ENCODE measurements at places on chromosomes 6 and 20.
A peak's percentile ranks its signal among the peaks of the same experiment; 100 is the strongest.

DNA sequence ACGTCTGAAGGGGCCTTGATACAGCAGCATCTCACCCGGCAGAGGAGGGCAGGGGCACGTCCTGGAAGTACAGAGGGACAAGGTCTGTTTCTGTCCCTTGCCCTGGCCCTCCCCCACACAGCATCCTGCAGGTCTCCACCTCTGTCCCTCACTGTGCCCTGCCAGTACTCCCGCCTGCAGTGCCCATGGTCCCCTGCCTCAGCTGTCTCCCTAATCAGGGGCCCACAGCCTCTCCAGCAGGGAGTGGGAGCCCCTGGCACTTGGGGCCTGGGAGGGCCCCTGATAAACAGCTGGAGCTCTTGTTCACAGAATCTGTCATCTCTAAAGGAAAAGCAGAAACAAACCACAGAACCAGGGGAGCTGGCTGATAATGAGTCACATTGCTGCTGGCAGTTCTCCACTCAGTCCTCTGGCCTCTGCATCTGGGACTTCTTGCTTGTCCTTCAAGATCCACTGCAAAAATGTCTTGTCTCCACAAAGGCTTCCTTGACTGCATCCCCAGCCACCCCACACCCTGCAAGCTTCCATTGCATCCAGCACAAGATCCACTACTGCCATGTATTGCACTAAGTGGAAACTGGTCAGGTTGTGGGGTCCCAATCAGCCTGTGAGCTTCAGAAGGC is 33.2 kb upstream of the TAF8 start:
- DNase-seq = peak; percentile 12

DNA sequence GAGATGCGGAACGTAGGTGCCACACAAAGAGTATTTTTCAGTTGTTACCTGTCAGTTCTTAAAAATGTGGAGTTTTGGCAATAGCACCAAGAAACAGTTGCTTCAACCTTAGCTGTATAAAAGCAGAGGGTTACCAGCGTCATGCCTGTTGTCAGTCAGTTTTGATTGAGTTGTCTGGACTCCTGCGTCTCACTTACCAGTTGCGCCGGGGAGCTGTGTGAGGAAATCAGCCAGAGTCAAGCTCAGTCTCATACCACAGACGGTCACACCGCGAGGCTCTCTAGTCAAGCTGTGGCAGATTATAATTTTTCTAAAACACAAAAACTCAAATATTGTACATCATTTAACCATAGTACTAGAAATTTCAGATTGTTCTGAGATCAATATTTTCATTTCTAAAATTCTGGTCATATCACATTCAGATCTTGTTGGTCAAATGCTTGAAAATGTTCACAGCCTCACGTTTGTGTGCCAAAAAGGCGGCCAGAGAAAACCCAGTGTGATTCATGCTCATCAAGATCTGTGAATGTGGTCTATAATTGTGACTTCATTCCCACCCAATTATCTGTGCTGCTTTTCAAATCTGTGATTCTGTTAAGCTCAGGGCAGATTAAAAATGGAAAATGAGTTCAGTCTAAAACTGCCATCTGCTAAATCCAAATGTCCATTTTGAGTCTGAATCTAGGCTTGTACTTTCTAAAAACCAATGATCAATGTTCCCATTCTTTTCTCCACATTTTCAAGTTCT is 37.5 kb downstream of the SASH1 start:
- no peak for DNase-seq

- DNase-seq = no peak
Measured at GRCh38 chr20:51960047-51960675, 157.8 kb upstream of the SALL4 start.

GRCh38 chr20:21613512-21613911 is 92.0 kb upstream of the PAX1 start:
- DNase-seq = no peak

GRCh38 chr6:20827798-20828197 is 293.5 kb downstream of the CDKAL1 start:
- peak; percentile 70 for DNase-seq

GRCh38 chr6:133973109-133973971 is 20.3 kb downstream of the TBPL1 start:
- DNase-seq = no peak

GRCh38 chr6:15549371-15549770 is 113.5 kb downstream of the DTNBP1 start:
- no peak for DNase-seq

- DNase-seq = no peak
Measured at GRCh38 chr6:40722091-40722490, 134.9 kb upstream of the LRFN2 start.

GRCh38 chr20:47181056-47181862 is 175.2 kb downstream of the ZMYND8 start:
- DNase-seq = no peak

DNA sequence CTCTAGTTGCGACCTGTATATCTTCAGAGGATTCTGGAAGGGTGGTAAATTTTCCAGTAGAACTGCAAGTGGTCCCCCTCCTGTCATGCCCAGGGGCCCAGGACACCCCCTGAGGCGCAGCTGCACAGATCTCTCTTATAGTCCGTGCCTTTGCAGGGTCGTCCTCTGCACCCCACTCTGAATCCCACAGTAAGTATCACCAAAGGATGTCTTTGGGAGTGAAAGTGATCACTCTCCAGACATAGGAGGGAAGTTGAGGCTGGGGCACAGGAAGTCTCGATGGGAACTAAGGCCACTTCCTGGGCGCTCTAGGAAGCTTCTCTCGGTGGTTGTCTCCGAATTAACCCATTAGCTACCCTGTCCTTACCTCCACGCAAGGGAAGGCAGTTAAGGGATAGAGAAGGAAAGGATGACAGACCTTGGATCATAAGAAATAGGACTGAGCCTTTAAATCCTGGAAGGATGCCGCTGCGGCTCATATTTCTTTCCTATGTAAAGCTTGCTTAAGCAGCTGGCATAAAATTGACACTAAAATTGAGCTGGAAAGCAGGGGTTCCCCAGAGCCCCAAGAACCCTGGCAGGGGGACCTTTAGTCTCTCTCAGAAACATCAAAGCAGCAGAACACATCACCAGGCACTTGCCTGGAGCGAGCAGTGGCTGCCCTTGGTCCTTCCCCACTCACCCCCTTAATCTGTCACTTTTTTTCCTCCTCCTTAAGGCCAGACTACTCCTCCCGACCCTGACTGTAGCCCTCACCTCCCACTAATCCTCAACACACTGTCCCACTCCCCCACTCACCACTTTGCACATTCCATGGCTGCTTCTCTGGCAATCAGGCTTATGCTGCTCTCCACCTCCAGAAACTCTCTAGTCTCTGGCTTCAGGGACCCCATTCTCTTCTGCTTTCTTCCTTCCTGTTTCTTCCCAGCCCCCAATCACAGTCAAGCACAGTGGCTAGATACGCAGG is at the start of gene ZKSCAN4:
Gene ZKSCAN4, minus strand, starts transcription at position 261 of the 967 bp plus-strand sequence. CDS start 289 bp downstream, outside the sequence.
- peak; percentile 82 for DNase-seq

DNA sequence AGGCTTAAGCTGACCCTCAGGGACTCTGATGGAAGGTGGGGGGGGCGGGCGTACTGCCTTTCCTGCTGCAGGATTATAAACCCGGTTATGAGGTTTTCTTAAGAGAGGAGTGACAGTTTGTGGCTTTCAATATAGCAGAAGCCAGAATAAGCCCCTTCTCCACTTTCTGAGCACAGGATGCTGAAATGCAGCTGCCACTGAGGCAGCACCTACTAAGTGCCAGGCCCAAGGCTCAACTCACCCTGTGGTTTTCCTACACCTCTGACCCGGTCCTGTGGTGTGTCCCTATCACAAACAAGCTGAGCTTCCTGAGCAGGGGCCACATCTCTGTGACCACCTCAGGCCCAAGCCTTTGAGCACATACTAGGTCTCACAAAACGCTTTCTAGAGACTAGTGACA is 59.6 kb upstream of the NFATC2 start:
- DNase-seq = no peak

GRCh38 chr6:3316331-3316730 is 57.6 kb downstream of the PSMG4 start:
- no peak for DNase-seq

DNA sequence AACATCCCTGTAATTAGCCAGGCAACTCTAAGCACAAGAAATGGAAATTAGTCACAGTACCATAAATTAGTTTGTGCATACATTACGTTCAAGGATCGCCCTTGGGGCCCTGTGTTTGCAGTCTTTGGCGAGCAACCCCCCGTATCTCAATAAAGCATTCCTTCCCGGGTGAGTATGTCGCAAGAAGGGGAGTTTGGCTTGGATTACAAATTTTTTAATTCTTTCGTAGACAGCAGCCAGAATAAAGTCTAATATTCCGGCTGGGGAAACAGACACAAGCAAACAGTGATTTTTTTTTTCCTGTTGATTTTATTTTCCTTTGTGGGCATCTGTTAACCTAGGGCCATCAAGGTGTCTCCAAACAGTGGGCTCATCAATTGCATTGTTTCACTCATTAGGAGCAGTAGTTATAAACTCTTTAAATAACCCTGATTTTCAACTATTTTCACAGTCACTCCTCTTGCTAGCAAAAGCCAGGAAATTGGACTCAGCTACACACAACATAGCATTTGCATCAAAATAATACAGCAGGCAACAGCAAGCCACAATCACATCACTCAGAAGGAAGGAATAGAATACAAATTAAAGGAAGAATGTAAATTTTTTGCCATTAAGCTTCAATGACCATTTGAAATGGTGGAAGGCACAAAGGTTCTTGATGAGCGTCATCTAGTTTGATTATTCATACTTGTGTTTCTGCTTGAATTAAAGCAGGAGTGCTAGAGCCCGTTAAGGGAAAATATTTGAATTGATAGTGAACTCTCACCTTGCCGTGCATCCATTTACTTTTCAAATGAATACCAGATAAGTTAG is 85.3 kb downstream of the LINC00237 start:
- no peak for DNase-seq

DNA sequence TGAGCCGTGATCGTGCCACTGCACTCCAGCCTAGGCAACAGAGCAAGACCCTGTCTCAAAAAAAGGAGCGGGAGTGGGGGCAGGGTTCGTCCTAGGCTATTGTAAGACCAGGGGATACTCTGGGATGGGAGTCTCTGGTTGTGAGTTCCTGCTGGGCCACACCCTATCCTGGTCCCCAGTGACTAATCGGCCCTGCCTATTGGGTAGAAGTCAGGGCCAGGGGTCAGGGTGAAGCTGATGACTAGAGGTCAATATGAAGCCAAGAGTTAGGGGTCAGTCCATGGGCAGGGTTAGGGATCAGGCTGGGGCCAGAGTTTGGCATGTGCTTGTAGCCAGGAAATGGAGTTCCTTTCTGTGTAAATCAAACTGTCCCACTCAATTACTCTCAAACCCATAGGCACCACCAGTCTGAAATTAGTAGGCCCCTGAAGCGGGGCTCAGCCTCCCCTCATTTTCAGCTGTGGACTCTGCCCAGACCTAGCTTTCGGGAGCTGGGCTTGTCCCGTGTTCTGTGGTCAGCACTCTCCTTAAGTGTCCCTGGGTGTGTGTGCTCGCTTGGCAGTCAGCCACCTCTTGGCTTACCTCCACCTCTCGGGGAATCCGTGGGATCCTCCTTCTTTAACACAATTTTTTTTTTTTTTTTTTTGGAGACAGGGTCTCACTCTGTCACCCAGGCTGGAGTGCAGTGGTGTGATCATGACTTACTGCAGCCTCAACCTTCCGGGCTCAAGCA is 1.8 kb downstream of the HSPA12B start:
- DNase-seq = no peak
